ENCODE measurements at places on chromosomes 7 and 10.

GRCh38 chr10:124196659-124197058, 103.3 kb upstream of the CHST15 start:
- DNase-seq = no peak

DNA sequence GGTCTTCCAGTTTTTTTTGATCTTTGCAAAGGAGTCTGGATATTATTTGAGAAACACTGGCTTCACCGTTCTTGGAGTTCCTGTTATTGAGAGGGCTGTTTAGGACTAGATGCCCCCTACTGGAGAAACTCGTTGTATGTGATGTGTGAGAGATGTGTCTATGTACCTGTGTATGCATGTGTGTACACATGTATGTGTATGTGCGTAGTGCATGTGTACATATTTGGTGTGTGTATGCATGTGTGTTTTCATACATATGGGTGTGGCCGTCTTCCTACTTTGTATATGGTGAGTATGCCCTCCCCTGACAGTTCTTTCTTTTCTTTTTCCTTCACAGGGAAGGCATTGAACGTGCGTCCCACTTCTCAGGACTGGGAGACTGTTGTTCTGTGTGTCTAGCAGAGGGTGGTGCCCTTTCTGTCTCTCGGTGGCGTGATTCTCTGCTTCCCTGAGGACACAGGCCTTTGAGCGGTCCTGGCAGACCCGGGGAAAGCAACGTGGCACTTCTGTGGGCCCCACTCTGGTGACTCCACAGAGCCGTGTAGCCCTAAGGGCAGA, 3.0 kb upstream of the CALHM3 start:
- no peak for DNase-seq

GRCh38 chr10:99859585-99859984, 77.1 kb downstream of the ABCC2 start:
- DNase-seq = no peak

DNA sequence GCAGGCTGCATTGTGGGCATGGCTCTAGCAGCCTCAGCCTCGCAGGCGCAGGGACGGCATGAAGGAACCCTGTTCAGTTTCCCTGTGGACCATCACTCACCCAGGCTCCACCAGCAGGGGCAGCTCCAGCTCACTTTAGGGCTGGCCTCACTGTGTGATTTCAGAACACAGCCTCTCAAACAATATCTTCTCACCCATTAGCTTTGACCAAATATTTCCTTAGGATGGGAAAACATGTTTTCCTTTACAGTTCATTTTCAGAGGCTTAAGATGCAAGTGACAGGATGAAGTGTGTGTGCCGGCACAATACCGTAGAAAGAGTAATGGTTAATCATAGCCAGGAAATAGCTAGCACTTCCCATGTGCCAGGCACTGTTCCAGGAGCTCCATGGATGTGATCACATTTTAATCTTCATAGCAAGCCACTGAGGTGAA, 58.2 kb downstream of the LANCL2 start:
- no peak for DNase-seq

- no peak for DNase-seq
Observed at GRCh38 chr7:7746458-7746857, 28.1 kb upstream of the RPA3 start.

- DNase-seq = no peak
Observed at GRCh38 chr7:64666663-64667050, 724 bp downstream of the ZNF107 start.

GRCh38 chr10:20623546-20623945, 273.6 kb downstream of the NEBL start:
- no peak for DNase-seq

DNA sequence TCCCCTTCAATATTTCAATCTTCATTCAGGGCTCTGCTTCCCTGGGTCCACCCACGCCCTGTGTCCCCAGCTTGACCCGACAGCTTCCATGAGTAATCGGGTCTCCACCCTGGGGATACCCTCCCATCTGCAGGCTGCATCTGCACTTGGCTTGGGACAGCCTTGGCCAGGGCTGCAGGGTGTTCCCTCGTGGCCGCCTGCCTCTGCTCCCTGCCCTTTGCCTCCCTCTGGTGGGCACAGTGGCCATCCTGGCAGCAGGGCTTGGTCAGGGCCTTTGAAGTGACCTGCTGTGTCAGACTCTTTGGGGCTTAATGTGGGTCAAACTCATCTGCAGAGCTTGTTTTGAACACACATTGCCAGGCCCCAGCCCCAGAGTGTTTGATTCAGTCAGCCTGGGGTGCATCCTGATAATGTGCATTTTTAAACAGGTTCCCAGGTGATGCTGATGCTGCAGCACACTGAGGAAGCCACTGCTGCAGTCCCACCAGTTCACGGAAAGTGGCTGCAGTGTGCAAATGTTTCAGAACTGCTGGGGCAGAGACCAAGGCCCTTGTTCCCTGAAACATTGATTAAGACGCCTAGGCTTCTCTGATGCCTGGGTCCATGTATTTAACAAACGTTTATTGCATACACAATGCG, 80.7 kb upstream of the SEC61G start:
- no peak for DNase-seq

Measured in stimulated activated effector memory CD8-positive, alpha-beta T cell treated with anti-CD3 and anti-CD28 coated beads, Interleukin-12 subunit alpha, Interleukin-12 subunit beta, amount 100 ng/mL, for 72 hours (primary cell).